ENCODE measurements at places on chromosomes 7 and 10.
A peak's percentile ranks its signal among the peaks of the same experiment; 100 is the strongest.

- no peak for DNase-seq
Observed at GRCh38 chr7:104951546-104951945, 62.5 kb upstream of the KMT2E start.

DNA sequence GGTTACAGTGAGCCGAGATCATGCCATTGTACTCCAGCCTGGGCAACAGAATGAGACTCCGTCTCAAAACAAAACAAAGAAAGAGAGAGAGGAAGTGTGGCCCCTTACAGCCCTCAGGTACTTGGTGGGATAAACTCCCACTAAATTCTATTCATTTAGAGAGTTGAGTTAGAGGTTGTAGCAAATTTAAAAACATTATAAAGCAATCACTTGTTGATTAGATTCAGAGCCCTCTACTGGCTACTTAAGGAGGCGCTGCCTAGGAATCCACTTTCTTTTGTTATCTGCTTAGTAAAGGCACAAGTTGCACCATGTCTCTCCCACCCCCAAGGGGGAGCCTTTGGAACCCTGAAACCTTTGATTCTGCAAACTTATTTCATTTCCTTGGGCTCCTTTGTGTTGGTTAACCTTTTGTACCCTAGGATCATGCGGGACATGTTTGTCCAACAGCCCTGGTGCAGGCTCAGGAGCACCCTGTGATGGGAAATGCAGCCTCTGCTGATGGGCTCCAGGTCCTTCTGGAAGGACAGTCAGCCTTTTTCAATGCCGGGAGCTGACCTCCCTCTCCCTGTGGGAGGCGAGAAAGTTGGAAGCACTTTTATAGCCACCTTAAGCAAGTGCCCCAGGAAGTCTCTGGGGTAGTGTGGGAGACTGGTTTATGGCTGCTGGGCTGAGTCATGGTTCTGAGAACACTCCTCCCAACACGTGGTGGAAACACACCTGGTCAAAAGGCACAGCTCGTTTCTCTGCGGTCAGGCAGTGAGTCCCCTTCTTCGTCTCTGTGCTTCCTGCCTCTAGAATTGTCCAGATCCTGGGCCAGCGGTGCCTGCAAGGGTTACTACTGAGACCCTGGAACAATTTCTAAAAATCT, 2.3 kb downstream of the HKDC1 start:
- DNase-seq = peak; percentile 95

- no peak for DNase-seq
Observed at GRCh38 chr7:7157887-7158271, 24.5 kb upstream of the C1GALT1 start.

DNA sequence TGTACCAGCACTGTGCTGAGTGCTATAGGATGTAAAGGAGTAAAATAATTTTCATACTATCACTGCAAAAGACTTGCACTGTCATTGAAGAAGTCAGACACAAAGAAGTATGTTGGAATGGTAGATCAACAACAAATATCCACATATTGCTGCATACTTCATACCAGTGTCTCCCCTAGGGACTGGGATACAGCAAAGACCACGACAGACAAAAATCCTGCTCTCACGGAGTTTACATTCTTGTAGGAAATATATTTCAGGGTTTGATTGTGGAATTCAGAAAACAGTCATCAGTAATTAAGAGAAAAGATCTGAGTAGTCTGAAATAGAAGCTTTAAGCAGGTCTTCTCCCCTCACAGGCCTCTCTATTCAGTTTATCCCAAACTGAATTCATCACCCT, 49.4 kb upstream of the PLXNA4 start:
- no peak for DNase-seq

DNA sequence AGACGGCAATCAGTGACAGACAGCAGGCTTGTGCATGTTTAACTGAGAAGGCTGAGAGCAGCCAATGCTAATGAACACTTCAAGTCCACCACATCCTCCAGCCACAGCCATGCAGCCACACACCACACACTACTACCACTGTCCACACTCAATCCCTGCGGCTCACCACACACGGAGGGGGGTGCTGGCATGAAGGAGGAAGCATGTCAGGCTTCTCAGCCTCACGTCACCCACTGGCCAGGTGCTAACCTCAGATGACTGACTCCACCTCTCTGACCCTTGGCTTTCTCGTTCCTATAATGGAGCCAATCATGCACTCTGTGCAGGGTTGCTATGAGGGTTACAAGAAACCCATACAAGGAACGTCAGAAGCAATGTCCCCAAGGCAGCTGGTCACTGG, 165.4 kb upstream of the RNF32 start:
- DNase-seq = no peak

GRCh38 chr7:30084212-30084611, 50.6 kb upstream of the MTURN start:
- no peak for DNase-seq

GRCh38 chr10:97427571-97428179, 1.7 kb downstream of the PGAM1 start:
- DNase-seq = peak; percentile 88

GRCh38 chr10:23065181-23065948, 30.0 kb upstream of the MSRB2 start:
- DNase-seq = peak; percentile 72

GRCh38 chr10:105192146-105192545, 551.1 kb downstream of the SORCS3 start:
- DNase-seq = no peak

- peak; percentile 7 for DNase-seq
Observed at GRCh38 chr7:20647908-20648776, 32.7 kb downstream of the ABCB5 start.

- DNase-seq = peak; percentile 26
Observed at GRCh38 chr10:132892004-132892403, 50.4 kb downstream of the CFAP46 start.

DNA sequence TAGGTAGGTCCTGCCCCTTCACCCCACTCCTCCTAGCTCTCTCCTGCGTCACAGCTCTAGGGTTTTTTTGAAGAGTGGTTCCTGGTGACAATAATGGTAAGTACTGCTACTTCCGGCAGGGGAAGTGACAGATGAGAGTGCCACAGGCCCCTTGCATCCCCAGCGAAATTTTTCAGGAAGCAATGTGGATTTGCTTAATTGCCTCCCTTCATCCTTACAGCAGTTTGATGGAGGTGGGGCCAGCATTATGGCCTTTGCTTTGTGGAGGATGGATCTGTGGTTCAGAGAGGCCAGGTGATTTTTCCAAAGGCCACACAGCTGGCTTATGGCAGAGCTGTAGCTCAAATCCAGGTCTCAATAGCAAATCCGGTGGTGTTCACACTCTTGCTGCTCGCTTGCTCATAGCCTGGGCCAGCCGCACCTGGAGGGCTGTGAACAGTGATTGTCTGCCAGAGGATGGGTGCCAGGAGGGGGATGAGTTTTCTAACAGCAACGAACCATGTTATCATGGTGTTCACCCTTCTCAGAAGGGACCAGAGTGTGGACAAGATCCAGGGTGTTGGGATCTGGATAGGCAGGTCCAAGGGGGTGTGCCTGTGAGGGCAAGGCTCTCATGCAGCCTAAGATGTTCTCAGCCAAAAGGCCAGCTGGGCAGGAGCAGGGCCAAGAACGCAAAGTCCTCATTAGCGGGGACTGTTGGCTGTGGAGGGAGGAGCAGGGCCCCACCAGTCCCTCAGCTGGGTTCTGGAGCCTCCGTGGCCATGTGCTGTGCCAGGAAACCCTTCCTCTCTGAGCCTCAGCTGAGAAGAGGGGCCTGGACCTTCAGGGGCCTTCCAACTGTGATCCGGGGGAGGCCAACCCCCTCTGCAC, 89.0 kb downstream of the EMX2 start:
- DNase-seq = no peak

DNA sequence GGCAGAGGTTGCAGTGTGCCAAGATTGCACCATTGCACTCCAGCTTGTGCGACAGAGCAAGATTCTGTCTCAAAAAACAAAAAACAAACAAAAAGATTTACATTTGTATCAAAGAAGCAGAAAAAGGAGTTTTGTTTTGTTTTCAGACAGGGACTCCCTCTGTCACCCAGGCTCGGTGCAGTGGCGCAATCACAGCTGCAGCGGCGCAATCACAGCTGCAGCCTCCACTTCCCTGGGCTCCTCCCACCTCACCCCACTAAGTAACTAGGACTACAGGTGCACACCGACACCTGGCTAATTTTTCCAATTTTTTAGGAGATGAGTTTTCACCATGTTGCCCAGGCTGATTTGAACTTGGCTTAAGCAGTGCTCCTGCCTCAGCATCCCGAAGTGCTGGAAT, 1.8 kb downstream of the ARMC10 start:
- no peak for DNase-seq

GRCh38 chr7:151210087-151210854, at the start of gene H2BK1:
TSS of gene H2BK1 (minus strand) at chr7:151210488. CDS start at chr7:151210318, 170 bp downstream.
- DNase-seq = no peak

DNA sequence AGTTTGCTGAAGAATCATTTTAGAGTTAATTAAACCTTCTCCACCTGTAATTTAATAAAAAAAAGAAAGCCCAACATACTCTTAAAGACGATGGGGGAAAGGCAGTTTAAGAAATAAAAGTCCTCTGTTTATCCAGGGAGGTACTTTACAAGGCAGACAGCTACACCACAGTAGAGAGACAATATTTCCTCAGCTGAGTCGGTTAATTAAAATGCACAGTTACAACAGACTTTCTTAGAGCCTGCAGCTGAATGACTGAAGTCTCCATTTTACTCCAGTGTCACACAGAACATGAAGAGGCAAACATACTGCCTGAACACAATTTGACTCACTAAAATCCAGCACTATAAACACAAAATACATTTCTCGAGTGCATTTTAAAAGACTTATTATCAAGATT, 15.1 kb downstream of the LRRTM3 start:
- DNase-seq = no peak

DNA sequence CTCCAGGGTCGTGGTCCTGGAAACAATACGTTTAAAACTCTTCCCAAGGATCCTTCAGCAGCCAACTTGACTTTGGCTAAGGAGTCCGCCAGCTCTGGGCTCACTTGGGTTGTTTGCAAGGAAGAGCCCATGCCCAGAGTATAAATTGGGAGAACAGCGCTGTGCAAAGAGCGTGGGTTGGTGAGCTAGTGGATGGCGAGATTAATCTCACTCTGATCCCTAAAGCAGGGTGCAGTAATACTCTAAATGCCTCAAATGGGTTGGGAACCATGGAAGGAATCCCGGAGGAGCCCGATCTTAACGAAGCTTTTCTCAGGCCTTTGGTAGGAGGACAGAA, 495 bp upstream of the SDHAF3 start:
- DNase-seq = no peak

GRCh38 chr7:26861050-26861449, 3.3 kb downstream of the SKAP2 start:
- no peak for DNase-seq

- DNase-seq = peak; percentile 91
Observed at GRCh38 chr7:151459726-151460473, 20.0 kb upstream of the CRYGN start.

DNA sequence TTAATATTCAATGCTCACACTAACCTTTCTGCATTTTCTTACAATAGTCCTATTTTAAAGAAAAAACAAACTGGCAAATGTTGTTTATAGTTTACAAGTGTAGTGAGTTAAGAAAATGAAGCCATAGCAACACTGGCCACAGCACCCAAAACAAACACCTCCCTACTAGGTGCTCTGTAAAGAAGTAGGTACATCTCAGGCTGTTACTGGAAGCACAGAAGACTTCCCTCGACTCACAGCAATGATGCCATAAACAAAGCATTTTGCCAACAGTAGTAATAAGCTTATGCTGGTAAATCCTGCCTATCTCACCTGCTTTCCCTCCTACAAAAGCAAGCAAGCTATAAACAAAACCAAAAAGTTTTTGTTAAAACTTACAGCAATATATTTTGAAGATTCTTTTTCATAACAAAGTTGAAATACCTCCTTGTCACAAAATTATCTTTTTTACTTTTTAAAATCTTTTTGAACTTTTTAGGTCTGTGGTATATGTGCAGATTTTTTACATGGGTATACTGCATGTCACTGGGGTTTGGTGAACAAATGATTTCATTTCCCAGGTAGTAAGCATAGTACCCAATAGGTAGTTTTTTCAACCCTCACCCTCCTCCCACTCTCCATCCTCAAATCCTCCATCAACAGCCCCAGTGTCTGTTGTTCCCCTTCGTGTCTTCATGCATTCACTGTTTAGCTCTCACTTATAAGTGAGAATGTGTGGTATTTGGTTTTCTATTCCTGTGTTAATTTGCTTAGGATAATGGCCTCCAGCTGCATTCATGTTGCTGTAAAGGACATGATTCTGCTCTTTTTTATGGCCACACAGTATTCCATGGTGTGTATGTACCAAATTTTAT, 28.4 kb downstream of the COA1 start:
- DNase-seq = no peak

GRCh38 chr7:24963218-24963617, 16.8 kb downstream of the OSBPL3 start:
- DNase-seq = peak; percentile 51

- peak; percentile 89 for DNase-seq
Observed at GRCh38 chr7:140517546-140518369, 38.5 kb upstream of the MKRN1 start.

DNA sequence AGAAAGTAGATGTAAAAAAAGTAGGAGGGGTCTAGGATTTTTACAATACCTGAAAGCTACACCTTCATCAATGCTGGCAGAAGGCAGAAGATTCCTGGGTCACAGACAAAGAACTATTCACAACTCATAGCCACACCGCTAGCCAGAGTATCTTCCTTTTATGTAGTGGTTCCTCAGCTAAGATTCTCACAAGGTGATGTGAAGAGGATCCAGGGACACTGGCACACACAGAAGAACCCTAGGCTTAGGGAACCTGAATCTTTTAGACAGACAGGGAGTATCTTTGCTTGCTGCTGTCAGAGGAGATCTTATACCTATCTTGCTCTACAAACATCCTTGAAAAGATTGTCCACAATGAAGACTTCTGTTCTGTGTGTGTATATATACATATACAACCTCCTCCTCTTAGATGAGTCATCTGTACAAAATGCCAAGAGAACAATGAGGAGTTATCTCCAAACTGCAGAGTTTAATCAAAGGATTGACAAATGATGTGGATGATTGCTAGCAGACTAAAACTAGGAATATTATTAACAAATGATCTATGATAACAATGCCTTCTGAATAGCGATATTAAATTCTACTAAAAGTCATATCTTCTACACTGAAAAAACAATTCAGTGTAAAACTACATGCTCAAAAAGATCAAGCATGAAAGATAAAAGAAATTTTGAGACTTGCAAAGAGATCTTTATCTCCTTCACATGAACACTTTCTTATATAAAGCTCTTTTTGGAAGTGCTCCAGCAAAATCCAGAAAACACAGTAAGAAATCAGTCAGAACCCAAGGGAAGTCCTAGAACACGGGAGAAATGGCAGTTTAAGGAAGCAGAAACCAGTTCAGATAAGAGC, 409.3 kb downstream of the PARD3 start:
- DNase-seq = no peak

- peak; percentile 65 for DNase-seq
Observed at GRCh38 chr10:14604181-14605142, 170.2 kb downstream of the FAM107B start.

- DNase-seq = no peak
Observed at GRCh38 chr7:69173341-69173740, 424.9 kb upstream of the AUTS2 start.

GRCh38 chr10:34661580-34661979, 153.5 kb downstream of the PARD3 start:
- DNase-seq = no peak

DNA sequence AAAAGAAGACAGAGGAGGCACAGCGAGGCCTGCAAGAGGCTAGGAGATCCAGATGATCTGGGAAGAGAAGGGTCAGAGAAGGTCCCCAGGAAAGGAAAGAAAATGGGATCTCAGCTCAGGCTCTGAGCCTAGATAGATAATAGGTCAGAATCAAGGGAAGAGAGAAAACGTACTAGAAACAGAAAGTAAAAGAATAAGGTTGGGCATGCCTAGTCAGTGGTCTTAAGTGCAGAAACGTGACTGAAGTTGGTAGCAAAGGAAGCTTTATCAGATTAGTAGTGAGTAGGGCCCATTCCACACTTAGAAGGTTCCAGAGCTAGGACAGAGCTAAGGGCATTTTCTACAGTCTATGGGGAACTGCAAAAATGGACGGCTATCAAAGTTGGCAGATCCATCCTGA, 84.8 kb upstream of the ASAH2 start:
- DNase-seq = no peak
